Stimulated activated CD8-positive, alpha-beta memory T cell treated with anti-CD3 and anti-CD28 coated beads, Interleukin-7, amount 100 ng/mL, for 1 hour (primary cell): ENCODE measurements at places on chromosomes 5 and 9.

DNA sequence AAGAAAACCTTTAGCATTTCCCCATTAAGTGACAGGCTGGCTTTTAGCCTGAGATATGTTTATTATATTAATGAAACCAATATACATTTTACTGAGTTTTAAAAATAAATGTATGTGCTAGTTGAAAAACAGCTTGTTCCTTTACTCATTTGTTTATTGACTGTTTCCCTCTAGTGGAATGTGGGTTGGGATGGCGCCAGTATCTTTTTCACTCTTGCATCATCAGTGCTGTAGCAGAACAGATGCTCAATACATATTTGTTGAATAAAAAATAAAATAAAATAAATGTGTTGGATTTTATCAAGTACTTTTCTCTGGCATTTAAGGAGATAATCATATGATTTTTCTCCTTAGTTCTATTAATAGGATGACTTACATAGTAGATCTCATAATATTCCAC is 43.0 kb downstream of the FSTL4 start:
- DNase-seq = no peak

- no peak for DNase-seq
Measured at GRCh38 chr5:60092671-60093422, 199.3 kb upstream of the PDE4D start.

- no peak for DNase-seq
Measured at GRCh38 chr5:150751096-150751891, 7.5 kb downstream of the DCTN4 start.

- no peak for DNase-seq
Measured at GRCh38 chr9:14782286-14783051, 59.9 kb upstream of the CER1 start.

DNA sequence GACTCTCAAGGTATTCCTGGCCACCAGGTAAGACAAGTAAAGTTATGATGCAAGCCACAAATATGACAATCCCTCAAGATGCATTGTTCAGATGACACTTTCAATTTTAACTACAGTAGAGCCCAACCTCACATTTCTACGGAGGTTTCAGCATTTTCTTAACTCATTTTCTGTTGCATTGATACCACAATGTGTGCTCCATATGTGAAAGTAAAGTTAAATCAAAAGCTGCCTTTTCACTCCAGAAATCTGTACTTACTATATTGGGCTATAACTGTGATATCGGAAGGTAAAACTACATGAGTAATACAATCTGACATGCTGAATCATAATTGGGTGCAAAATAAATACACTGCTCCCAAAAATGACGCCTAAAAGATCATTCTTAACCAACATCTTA is 333.6 kb upstream of the MEF2C start:
- no peak for DNase-seq

- no peak for DNase-seq
Measured at GRCh38 chr9:97594381-97594921, 38.7 kb downstream of the TSTD2 start.

GRCh38 chr9:90868555-90868954 is 66.9 kb downstream of the SYK start:
- DNase-seq = no peak

GRCh38 chr5:56963246-56963645 is 11.3 kb upstream of the MIER3 start:
- no peak for DNase-seq

DNA sequence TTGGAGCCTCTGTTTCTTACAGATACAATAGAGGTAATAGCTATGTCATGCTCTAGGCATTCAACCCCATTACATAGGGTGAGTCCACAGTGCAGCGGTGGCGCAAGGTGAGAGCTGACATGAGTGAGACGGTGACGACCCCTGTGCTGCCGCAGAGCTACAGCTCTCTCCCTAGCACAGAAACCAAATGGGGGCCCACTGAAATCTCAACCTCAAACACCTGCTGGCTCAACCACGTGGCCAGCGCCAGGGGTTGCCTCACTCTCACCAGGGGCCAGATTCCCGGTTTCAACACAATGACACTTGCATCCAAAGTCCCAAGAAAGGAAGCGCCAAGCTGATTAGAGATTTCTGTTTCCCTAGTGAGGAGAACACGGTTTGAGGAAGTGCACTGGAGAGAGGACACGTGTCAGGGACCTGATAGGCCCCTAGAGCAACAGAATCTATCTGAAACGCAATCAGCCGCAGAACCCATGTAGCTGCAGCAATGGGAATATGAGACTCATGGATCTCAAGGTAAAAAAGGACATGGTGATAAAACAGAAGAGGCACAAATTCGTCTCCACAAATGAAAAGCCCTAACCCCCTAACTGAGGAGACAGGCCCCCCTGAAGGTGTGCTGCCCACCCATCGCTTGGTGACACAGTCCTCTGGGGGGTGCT is 114.3 kb downstream of the CRB2 start:
- DNase-seq = no peak

DNA sequence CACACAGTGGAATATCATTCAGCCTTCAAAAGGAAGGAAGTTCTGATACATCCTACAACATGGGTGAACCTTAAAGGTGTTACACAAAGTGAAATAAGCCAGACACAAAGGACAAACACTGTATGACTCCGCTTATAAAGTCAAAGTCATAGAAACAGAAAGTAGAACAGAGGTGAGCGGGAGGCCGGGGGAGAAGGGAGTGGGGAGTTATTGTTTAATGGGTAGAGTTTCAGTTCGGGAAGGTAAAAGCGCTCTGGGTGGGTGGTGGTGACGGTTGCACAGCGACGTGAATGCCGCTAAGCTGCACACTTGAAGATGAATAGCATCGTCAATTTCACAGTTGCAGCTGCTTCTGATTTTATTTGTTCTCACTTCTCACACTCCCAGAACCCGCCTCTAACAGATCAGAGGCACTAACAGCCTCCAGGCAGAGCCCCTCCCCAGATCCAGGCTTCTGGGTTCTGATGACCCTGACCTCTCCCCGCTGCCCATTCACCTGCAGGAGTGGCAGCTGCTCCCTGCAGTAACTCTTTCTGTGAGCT is 34.1 kb downstream of the BNIP1 start:
- DNase-seq = no peak

DNA sequence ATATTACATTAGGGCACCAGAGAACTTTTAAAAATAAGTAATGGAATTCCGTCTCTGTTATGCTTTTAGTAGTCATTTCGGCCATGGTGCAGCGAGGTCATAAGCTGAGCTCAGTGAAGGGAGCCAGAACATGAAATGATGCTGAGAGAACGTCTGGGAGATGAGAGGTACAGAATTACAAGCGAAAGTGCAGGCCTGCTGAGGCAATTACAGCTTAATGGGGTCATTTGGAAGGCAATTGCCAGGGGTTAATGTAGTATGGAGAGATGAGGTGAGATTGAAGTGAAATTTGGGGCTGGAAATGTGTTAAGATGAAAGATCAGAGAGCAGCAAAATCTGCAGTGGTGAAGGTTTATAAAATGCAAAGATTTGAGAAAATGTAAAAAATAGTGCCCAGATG is 96.5 kb downstream of the PBX3 start:
- DNase-seq = no peak

DNA sequence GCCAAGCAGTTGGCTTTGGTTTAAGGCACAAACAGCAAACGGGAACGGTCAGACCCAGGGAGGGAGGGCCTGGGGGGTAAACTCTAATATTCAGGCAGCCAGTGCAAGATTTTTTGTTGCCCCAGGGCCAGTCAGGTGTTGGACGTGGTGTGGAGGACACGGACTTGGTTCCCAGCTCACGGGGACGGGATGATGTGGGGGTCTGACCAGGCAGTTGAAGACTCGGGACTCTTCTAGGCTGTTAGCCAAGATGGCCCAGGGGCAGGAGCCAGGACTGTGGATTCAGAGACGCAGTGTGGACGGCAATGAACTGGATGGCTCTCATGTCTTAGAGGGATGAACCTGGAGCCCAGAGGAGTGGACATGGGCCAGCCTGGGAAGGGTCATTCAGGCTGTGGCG is 169.2 kb downstream of the C9orf50 start:
- DNase-seq = no peak
